ENCODE measurements at places on chromosomes 16 and 17.

DNA sequence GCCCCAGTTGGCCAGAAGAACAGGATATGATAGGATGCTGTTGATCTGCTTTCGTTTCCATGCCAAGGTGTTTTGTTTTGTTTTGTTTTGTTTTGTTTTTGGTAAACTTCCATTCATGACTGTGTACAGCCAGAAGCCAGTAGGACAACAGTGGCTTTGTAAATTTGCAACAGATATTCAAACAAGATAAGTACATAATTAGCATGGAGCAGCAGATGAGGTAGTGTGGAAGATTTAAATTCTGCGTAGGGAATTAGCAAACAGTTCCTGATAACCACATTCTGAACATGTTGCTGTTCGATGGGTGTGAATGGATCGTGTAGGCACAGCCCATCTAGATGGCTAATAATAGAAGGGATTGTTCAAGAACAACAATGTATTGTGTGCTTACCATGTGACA, 1080.1 kb upstream of the RBFOX1 start:
- H3K27me3 ChIP-seq: no peaks in the 10 kb centered on the region
- no peak overlapping the region for H3K27ac ChIP-seq
- no peaks in the 10 kb centered on the region for H3K4me1 ChIP-seq
- no peaks in the 10 kb centered on the region for H3K36me3 ChIP-seq
- DNase-seq: no peak
- H3K4me3 ChIP-seq: no peak overlapping the region

DNA sequence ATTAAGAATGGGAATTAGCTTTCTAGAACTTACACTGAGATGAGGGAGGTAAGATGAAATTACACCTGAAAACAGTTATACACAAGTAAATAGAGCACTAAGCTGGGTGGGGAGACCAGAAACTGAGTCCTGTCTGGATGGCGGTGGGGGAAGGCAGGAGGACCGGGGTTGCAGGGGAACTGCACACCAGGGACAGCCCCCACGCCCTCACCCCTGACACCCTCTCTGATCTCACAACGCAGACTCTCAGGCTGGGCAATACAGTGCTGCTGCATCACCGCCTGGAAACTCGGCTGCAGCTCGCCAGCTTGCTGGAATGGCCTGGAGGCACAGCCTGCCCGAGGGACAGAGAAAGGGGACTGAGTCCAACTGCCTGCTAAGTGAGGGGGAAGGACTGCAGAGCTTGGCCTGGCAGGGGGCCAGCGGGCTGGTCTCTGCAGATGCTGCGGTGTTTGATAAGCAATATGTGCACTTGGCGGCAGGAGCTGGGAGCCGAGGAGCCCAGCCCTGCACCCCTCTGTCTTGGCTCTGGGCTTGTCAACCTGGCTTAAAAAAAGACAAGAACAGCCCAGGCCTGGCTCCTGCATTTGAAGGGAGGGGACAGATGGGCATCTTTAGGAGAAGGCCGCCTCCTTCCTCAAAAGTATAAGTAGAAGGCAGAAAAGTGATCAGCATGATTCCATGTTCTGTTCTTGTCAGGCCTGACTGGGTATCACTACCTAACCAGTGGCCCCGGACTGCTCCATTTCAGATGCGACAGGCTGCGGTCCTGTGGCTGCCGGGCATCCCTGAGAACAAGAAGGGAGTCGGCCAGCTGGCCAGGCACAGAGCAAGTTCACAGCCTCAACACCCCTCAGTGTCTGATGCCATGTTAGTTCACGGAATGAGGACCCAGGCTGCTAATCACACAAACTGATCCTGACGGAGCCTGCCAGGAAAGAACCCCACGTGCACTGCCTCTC, 30.2 kb downstream of the SPHK1 start:
- no peak overlapping the region for H3K27ac ChIP-seq
- H3K4me3 ChIP-seq: no peak overlapping the region
- DNase-seq: no peak

DNA sequence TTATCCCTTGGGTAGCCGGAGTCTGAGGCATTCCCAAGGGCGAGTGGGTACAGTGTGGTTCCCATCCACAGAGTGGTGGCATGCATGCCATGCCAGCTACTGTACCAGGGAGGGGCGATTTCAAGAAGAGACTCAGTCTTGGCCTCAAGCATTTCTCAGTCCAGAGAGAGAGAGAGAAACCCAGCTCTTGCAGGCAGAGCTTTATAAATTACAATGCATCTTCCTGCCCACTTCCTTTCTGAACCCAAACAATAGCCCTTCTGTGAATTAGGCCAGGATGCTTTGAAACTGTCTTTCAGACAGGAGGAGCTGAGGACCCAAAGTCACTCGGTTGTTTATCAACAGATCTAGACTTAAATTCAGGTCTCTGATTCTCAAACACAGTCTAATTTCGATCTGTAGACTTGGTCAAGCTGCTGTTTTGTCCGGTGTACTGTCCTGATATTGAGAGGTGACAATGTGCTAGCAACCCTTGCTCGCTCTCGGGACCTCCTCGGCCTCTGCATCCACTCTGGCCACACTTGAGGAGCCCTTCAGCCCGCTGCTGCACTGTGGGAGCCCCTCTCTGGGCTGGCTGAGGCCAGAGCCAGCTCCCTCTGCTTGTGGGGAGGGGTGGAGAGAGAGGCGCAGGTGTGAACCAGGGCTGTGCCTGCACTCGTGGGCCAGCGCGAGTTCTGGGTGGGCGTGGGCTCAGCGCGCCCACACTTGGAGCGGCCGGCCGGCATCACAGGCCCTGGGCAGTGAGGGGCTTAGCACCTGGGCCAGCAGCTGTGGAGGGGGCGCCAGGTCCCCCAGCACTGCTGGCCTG, 408.0 kb downstream of the UTP18 start:
- no peak overlapping the region for H3K27ac ChIP-seq
- DNase-seq: no peak
- peaks cover 89% of the 10 kb centered on the region for H3K27me3 ChIP-seq
- H3K4me1 ChIP-seq: no peaks in the 10 kb centered on the region
- no peak overlapping the region for H3K4me3 ChIP-seq
- H3K36me3 ChIP-seq: no peaks in the 10 kb centered on the region

DNA sequence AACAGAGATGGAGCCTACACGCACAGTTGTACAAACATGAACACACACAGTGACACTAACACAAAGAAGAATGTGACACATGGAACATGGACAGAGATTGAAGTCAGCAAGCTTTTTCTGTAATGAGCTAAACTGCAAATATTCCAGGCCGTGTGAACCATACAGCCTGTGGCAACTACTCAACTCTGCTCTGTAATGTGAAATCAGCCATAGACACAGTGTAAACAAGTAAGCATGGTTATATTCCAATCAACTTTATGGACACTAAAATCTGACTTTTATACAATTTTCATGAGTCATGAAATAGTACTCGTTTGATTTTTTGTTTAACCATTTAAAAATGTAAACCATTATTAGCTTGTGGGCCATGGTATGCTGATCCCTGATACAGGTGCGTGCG, 120.2 kb downstream of the SMG6 start:
- H3K27me3 ChIP-seq: no peaks in the 10 kb centered on the region
- H3K4me3 ChIP-seq: no peak overlapping the region
- no peak overlapping the region for H3K27ac ChIP-seq
- DNase-seq: no peak

Data from Calu3 (cell line).